Activated CD8-positive, alpha-beta memory T cell treated with anti-CD3 and anti-CD28 coated beads for 1 hour (primary cell): ENCODE measurements at places on chromosomes 7 and 10.

DNA sequence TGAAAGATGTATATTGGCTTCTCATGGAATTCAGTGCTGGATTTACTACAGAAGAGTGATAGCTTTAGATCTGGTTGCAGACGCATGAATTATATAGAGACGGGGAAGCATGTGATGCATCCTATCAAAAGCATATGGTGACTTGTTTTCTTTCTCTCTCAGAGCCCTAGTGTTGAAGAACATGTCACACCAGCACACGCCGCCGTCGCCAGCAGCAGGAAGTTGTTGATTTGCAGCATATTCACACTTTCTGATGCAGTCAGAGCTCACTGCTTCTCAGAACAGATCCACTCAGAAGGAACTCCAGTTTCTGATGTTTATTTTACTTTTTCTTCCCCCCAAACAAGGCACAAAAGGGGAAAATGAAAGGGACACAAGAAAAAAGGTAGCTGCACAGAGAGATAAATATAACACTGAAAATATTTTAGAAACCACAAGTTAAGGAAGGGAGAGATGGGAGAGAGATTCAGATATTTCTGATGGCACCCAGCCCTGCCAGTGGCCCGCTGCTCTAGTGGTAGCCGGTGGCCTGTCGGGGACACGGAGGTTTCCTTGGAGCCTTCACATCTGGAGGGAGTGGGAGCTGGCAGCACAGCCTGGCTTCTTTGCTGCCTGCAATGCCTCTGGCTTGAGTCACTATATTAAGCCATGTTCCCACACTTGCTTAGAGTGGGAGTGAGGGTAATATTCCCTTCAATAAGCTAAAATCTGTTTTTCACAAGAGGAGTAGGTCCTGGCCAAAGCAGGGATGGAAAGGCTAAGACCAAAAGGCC, 123.2 kb downstream of the NRP1 start:
- no peak for DNase-seq

DNA sequence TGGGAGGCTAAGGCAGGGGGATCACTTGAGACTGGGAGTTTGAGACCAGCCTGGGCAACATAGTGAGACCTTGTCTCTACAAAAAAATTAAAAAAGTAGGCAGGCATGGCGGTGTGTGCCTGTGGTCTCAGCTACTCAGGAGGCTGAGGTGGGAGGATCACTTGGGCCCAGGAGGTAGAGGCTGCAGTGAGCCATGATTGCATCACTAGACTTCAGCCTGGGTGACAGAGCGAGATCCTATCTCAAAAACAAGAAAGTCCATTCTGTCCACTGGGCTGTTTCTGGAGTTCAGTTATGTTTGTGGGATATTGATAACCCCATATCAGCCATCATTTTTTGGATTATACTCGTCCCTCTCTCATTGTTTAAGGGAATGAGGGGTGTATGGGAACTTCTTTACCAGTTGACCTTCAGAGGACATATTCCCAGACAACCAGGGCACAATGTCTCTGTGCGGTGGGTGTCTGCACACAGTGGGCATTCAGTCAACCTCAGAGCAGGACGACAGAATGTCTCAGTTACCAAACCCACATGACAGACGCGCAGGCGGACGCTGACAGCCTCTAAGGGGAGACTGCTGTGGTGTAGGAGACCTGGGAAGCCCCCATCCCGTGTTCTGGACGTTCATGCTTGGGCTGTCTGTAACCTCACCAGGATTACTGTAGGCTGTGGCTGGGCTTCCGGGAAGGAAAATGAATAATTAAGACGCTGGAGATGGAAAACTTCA, 69.4 kb downstream of the CARD11 start:
- DNase-seq: no peak

GRCh38 chr10:99930731-99931550, 78.8 kb downstream of the DNMBP start:
- DNase-seq: no peak

DNA sequence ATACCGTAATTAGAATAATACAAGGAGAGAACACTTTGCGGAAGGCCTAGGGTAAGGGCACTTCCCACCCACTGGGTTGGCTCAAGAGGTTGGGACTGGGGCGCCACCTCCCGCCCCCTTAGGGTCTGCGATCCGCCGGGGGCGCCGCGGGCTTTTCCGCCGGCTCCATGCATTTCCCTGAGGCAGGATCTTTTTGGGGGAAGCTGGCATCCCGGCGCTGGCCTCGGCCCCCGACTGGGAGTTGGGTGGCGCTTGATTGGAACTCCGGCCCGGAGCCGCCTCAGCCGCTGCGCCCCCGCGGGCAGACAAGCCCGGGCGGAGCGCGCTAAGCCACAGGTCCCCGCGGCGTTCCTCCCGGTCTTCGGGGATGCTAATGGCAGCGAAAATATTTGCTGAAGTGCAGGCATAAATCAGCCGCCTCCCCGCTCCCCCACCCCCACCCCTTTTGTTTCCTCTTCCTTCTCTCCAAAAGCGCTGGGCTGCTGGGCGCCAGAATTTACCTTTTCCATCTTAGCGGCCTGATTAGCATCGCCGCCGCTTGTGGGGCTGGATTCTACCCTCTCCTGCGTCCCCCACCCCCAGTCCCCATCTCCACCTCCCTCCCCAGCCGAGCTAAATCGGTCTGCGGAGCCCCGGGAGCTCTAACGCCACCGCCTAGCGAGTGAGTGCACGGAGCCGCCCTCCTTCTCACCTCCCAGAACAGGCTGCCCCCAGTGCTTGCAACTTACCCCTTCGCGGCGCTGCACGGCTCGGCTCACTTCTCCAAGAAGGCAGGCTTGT, 5.1 kb downstream of the UNC5B start:
- DNase-seq: no peak

- no peak for DNase-seq
Observed at GRCh38 chr10:99689461-99689860, 30.2 kb downstream of the ENTPD7 start.

DNA sequence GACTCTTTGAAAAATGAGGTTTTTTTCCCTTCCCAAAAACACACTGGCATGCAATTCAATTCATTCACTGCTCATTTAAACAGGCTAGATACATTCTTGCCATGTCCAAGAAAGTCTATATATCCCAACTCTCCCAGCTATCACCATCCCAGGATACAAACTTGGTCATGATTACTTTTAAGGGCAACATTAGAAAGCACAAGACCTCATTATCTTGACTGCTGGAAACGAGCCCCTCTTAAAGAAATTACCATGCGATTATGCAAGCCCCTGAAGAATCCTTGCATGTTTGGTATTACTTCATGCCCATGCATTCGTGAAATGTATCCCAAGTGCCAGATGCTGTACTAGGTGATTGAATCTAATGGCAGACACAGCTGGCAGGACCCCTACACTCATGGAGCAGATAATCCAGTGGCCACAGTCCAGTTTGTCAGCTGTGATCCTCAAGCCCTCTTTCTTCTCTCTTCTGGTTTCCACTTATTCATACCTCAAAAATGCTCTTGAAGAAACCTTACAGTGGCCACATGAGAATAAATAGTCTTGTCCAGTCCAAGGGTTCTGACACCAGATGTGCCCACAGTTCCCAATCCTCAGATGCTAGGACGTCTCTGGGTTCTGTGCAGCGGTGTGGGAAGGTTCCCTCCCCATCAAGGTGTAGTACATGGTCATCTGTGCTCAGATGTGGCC, 103.7 kb upstream of the HABP2 start:
- no peak for DNase-seq

DNA sequence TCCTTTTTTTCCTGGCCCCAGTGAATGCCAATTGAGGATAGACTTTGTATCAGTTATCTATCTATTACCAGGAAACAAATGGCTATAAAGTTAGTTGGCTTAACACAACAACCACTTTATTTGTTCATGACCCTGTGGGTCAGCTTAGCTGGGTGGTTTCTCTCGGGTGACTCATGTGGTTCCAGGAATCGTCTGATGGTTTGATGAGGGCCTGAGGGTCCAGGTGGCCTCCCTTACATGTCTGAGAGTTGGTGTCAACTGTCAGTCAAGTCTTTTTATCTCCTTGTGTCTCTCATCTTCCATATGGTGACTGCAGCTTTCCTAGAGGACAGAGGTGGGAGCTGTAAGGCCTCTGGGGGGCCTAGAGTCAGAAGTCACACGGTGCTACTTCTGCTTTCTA, 15.3 kb upstream of the MAPK8 start:
- DNase-seq: no peak

- no peak for DNase-seq
Observed at GRCh38 chr7:137682596-137682995, 164.2 kb downstream of the DGKI start.

DNA sequence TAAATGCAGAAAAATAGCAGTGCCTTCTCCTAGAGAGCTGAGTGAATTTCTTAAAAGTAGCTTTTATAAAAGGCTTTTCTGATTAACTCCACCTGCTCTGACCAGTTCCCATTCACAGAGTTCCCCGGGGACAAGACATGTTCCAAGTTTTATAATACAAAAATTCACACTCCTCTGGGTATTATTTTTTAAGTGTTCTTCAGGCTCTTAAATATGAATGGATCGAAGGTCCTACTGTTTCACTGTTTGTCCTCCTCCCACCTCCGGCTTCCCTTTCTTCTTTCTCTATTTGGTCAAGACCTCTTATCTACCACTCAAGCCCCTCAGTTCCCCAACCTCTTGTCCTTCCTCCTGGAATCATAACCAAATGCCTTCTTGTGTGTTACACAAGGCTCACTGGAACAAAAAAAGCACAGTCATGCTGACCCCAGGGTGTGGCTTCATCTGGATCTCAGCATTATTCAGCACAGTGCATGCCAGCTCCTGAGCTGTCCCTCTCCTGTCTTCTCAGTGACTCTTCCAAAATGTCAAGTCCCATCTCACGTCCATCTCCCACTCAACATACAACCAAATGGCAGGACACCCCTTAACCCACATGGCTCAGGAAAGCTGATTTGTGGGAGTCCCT, 222.4 kb downstream of the SORCS1 start:
- DNase-seq: no peak
